ENCODE measurements at places on chromosomes 7 and 10. TPM values are rescaled to one million over a fixed set of nuclear protein-coding genes. Genes with fewer than 3 reads are reported as not detected.

DNA sequence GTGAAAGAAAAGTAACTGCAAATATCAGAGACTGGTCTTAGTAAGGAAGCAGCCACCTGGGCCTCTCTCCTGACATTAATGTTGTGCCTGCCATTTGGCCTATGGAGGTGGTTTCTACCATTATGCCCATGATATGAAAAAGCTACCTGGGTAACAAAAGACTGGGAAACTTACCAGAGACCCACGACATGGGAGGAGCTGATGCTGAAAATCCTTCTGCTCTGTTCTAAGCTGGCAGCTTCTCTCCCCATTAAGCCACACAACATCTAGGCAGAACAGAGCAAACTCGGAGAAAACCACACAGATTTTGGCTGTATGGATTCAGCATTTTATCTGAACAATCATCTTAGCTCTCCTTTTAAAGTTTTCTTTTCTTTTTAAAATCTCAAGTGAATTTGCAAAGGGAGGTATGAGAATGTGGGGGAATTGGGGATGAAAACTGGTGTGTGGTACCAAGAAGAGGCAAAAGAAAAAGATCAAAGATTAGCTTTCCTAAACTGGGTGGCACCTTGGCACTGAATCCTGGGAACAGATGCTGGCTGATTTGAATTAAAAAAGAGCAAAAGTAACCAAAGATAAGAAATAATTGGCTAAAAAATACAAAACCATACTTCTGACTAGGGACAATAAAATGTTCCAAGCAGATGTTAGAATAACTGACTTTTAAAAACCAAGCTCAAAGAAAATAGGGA, 128.6 kb upstream of the ANKRD1 start:
- DNase-seq = no peak

- no peak for DNase-seq
Measured at GRCh38 chr10:108049668-108050067, 885.2 kb upstream of the SORCS1 start.

GRCh38 chr10:12448729-12449391, 99.5 kb downstream of the CAMK1D start:
- DNase-seq = no peak

DNA sequence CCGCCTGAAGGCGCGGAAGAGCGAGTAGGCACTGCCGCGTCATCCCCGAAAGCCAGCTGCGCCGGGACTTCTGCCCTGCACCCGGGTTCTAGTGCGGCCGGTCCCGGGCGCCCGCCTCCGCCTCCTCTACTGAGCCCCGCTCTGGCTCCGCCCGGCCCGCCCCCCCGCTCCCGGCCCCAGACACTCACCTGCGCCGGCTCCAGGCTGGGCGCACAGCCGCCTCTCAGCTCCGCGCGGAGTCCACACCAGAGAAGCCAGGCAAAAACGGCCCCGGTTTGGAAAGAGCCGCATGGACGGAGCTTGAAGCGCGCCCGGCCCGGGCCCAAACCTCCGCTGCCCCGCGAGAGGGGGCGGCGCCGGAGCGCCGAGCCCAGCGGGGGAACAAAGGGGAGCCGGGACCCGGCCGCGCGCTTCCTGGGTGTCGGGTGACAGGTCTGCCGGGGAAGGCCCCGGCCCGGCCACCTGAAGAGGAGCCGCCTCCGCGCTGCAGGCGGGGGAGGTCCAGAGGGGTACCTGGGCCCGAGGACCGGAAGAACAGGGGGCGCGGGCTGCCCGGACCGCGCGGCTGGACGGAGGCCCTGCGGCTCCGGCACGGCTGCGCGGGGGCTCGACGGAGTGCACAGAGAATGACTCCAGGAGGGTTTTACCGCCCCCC, 168.2 kb downstream of the NRF1 start:
- DNase-seq = no peak

GRCh38 chr7:131859147-131859821, 302.9 kb upstream of the PODXL start:
- peak; percentile 56 for DNase-seq

DNA sequence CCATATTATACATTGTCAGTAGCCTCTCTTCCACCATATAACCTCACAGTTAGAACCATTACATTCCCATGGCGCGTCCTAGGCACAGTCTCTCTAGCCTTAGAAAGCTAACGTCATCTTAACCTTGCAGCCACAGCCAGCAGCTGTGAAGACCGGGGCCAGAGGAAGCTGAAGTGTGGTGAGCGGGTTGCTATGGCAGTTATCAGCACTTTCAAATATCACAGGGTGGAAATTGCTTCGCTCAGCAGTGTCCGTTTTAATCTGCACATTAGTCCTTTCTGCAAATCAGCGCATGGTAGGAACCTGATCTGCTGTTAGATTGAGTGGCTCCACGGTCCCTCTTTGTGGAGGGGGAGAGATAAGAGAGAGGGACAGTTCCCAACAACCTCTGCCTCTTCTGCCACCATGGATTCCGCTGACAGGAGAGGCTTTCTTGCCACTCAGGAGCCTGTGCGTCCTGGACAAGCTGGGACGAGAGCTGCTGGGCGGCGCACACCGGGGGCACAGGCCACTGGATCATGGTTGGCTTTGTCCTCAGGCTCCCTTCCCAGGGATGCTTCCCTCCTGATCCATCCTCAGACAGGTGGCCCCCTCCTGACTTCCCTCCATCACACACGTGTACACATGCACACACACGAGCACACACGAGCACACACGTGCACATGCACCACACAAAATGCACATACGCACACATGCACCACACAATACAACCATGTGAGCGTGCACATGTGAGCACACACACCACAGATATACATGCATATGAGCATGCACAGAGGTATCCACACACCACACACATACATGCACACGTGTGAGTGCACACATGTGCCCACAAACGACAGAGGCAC, 93.8 kb downstream of the WDR37 start:
- DNase-seq = no peak

GRCh38 chr10:103736763-103737162, 118.6 kb downstream of the SH3PXD2A start:
- no peak for DNase-seq

- DNase-seq = no peak
Measured at GRCh38 chr7:142001163-142001874, 5.6 kb downstream of the MGAM start.

DNA sequence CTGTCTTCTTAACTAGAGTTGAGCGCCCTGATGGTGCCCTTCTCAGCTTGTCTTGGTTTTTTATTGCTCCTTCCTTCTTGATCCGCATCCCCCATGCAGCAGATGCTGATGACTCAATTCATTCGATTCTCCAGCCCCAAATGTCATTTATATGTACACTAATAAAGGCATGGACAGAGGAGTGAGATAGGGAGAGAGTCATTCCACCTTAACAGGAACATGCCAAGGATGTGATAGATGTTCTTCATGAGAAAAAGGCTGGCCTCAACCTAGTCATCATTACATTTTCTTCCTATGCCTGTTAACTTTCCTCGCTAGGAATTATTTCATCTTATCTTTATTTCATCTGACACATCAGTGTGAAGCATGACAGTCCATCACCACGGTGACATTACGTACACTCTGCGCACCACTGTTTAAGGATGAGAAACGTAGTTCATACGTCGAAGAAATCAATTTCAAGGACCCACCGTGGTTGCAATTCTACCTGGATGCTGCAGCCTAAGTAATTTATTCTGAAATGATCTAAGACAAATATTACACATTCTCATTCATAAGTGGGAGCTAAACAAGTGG, 150.3 kb upstream of the FAM171A1 start:
- DNase-seq = no peak

DNA sequence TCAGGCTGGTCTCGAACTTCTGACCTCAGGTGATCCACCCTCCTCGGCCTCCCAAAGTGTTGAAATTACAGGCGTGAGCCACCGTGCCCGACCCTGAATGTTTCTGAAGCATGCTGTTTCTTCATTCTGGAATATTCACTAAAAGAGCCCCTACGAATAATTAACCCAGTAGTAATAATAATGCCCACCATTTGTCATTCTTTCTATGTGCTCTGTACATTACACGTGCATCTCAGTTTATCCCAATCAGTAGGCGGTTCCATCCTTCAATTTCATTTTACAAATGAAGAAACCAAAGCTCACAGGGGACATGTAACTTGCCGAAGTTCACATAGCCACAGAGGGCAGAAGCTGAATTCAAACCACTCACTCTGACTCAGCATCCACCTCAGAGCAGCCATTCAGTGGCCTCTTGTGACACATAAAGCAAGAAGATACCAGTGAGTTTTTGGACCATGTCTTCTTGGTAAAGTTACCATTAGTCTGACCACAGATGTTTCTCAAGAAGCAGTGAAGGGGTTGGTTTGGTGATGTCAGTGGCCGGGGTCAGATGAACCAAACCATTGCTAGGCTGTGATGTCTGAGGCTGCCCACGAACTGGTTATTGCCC, 71.9 kb upstream of the DUSP5 start:
- DNase-seq = no peak

DNA sequence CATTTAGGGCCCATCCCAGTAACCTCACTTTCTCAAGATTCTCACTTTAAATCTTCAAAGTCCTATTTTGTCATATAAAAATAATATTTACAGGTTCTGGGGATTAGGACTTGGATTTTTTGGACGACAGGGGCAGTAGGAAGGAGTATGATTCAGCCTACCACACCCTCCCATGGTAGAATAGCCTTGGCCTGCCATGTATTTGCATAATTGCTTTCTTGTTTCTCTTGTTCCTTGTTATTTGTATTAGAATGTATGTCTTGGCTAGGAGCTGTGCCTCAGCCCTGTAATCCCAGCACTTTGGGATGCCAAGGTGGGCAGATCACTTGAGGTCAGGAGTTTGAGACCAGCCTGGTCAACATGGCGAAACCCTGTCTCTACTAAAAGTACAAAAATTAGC, 92.5 kb downstream of the ELAPOR2 start:
- no peak for DNase-seq

DNA sequence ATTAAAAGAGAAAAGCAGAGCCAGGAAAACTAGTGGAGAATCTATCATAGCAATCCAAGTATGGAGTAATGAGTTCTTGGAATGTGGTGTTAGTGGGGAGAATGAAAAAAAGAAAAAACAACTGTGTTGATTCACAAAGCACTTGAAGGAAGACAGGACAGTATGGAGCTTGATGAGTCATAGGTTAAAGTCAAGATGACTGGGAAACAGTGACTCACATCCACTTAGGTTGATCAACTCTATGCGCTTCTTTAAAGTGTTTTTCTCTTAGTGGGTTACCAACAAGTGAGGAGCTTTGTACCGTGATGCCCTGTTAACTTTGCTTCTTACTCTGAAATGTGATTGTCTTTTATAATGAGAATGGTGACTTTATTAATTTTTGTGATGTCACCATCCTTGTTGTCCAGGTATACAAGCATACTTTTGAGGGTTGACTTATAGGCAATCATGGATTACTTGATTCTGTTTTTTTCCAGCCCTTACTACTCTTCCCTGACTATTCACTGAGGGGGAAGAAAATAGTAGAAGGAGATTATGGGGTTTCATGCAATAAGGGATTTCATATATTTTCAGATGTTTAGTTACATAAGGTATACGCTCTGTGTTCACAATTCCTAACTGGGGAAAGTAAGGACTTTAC, 32.1 kb upstream of the MDFIC start:
- DNase-seq = no peak

DNA sequence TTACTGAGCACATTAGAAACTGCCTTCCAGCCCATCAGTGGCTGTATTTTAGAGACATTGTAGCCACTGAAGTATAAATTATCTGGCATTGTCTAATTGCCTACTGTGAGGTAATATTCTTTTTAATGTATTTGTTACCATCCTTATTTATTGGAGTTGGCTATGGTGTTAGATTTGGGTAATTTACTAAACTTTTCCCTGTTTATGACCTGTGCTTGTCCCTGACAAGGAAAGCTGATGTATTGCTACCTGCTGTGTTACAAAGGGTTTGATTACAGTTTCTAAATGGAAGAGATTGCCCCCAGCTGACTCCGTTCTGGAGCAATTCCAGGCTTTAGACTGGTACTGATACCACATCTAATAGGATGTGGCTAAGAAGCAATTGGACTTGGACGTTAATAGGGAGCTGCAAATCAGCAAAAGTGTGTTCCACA, 12.3 kb upstream of the ASCC1 start:
- DNase-seq = no peak

- DNase-seq = no peak
Measured at GRCh38 chr10:1094112-1095057, 38.2 kb downstream of the WDR37 start.

DNA sequence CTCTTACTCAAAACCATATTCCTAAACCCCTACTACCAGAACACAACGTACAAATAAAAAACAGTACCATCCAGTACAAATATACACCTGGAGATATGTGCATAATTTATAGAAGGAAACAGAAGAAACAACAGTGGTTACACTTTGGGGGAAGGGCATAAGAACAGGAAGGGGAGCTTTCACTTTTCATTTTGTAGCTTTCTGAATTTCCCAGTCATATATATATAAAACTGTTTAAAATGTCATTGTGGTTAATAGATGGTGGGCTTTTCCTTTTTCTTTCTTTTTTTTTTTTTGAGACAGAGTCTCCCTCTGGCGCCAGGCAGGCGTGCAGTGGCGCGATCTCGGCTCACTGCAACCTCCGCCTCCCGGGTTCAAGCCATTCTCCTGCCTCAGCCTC, 47.2 kb downstream of the MALSU1 start:
- DNase-seq = no peak

DNA sequence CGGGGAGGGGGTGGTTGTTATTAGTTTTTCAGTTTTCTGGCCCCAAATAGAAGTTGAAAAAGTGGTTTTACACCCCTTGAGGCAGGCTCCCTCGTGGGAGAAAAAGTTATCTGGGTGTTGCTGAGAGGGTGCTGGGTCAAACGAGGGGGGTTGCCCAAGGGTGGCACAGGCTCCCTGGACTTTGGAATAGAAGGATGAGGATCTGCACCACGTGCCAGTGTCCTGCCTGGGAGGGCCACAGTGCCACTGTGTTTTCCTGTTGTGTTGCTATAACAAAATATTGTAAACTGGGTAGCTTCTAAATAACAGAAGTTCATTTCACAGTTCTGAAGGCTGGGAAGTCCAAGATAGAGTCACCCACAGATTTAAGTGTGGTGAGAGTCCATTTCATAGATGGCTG, 181.9 kb downstream of the CXCL12 start:
- no peak for DNase-seq

DNA sequence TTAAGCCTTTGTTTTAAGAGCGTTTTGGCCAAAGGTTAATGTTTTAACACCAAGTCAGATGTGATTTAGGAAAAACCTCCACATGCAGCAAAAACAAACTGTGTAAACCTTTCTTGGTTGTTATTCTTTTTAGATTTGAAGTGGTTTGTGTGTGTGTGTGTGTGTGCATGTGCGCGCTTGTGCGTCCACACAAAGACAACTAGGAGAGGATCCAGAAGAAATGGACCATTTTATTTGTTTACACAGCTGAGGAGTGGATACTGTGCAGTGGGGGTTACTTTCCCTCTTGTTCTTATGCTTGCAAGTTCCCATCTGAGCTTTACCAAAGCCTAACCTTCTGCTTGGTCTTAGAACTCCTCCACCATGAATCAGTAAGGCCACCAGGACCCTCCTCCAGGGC, 20.0 kb downstream of the TCF7L2 start:
- DNase-seq = no peak

- no peak for DNase-seq
Measured at GRCh38 chr7:49091519-49091918, 167.2 kb downstream of the CDC14C start.

The TDRD1 gene
- polyA plus RNA-seq = not detected

The TMEM176A gene
- polyA plus RNA-seq = 84.6 TPM

The VSTM4 gene
- polyA plus RNA-seq = 14.0 TPM

The HOXA6 gene
- 24.6 TPM for polyA plus RNA-seq

The DNAJC12 gene
- 12.7 TPM for polyA plus RNA-seq

The MSMB gene
- polyA plus RNA-seq = not detected

The CCL24 gene
- polyA plus RNA-seq = not detected

The OPN4 gene
- polyA plus RNA-seq = not detected

The PGAM2 gene
- polyA plus RNA-seq = 1.7 TPM

The UCMA gene
- not detected for polyA plus RNA-seq

The RBM20 gene
- 7.9 TPM for polyA plus RNA-seq

Data from renal cortex interstitium (tissue), 15 donors.